ENCODE measurements at places on chromosomes 7 and 10.

- peak; percentile 43 for DNase-seq
Observed at GRCh38 chr10:63819753-63820329, 298.6 kb downstream of the REEP3 start.

GRCh38 chr10:73997461-73997786 lies 492 bp upstream of the VCL start:
- no peak for DNase-seq

GRCh38 chr7:25891591-25891990 lies 260.4 kb upstream of the NFE2L3 start:
- no peak for DNase-seq

DNA sequence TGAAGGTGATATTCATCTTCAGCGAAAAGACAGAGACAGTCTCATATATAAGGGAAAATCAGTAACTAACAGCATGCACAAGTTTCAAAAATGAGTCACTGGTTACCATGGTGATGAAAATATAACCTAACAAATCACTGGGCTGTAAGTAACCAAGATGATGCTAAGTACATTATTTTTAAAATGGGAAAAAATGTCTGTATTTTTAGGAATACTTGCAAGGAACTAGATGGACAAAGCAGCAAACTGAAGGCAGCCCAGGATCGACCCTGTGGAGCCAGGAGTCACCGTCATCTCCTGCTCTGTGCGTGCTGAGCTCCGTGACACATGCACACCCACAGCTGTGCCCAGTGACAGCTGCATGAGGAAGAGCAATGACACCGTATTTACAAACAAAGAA lies 137.3 kb downstream of the ELMO1 start:
- peak; percentile 34 for DNase-seq

- no peak for DNase-seq
Observed at GRCh38 chr10:12586741-12587140, 237.4 kb downstream of the CAMK1D start.

GRCh38 chr10:89836840-89837164 lies 135.4 kb downstream of the KIF20B start:
- no peak for DNase-seq

DNA sequence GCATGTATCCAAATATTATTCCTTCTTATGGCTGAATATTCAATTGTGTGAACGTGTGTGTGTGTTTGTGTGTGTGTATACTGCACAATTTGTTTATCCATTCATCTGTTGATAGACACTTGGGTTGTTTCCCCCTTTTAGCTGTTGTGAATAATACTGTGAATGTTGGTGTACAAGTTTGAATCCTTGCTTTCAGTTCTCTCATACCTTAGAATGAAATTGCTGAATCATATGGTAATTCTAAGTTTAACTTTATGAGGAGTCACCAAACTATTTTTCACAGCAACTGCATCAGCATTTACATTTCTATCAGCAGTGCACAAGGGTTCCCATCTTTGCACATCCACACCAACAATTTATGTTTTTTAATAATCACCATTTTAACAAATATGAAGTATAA lies 86.9 kb upstream of the GATAD1 start:
- DNase-seq = no peak

GRCh38 chr10:103877861-103878260 lies 22.5 kb upstream of the SH3PXD2A start:
- no peak for DNase-seq

GRCh38 chr7:151091431-151091830 lies 5.2 kb downstream of the AGAP3 start:
- no peak for DNase-seq

- DNase-seq = no peak
Observed at GRCh38 chr7:25662841-25663800, 434.8 kb upstream of the NPVF start.

GRCh38 chr7:129689995-129690581 lies 78.6 kb downstream of the NRF1 start:
- no peak for DNase-seq

DNA sequence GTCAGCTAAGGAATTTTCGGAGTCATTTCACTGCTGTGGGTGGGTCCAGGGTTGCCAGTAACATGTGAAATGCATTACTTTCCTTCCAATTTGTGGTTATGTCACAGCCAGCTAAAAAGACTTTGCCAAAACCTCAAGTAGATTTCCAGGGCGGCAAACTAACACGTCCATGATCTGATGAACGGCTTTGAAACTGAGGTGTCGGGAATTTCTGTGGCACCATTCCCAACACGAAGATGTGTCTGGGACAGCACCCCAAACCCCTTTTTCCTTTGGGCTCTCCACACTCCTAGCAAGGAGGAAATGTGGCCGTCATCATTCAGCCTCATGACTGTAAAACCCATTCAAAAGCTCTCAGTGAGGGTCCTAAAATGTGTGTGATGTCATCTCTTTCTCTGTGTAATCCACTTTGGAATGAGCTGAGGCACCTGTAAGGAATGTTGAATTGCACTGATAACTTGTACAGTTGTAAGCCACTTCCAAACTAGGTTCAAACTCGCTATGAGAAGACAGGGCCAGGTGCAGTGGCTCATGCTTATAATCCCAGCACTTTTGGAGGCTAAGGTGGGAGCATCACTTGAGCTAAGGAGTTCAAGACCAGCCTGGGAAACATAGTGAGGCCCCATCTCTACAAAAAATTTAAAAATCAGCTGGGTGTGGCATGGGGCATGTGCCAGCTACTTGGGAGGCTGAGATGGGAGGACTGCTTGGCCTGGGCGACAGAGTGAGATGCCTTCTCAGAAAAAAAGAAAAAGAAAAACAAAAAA lies 146.1 kb upstream of the FRMD4A start:
- no peak for DNase-seq

GRCh38 chr10:3778692-3779157 lies 6.3 kb downstream of the KLF6 start:
- DNase-seq = no peak

GRCh38 chr7:31775556-31775955 lies 88.5 kb downstream of the PPP1R17 start:
- no peak for DNase-seq

GRCh38 chr7:142554560-142555532 lies 194.4 kb upstream of the PRSS1 start:
- DNase-seq = no peak

- DNase-seq = no peak
Observed at GRCh38 chr10:52807803-52808202, 35.2 kb upstream of the MBL2 start.

DNA sequence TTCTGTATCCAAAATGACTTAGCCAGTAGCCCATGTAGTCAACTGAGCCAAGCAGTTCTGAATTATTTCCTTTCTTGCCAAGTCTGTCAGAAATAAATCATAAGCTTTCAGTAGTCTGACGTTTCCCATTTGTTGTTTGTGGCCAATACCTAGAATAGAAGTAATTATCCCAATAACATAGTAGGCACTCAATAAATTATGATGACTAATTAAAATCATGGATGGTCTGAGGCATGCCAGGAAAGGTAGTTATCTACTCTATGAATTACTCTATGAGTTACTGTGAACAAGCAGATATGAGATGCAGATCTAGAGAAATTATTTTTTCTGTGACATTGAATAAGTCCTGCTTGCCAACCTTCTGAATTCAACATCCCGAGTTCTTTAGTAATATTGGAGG lies 2.3 kb downstream of the CABCOCO1 start:
- DNase-seq = no peak

DNA sequence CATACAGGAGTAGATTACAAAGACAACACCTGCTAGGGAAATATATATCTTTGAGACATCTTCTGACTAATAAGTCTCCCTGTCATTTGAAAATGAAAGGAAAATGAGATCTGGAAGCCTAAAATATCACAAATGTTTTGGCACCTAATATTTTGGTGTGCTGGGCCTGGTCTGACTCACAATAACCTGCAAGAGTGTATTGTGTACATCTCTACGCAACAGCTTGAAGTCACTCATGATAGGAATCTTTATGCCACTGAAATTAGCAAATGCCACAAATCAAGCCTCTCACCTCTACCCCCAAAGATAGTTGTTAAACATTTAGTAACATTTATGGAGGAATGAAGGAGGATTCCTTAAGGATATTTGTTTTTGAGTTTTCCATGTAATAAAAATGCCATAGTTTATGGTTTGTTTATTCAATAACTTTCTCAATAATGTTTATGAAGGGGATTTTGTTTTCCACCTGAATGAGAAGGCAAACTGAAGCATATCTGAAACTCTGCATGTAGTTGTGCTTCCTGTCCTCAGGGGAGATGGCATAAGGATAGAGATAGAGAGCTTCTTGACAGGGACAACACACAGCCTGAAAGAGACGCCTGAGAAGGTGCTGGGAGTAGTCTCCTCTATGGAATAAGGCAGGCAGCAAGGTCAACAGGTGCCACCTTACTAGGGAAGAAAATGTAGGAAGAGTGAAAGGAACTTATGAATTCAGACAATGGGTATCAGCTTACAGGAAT lies 197.4 kb downstream of the AHR start:
- DNase-seq = no peak

- DNase-seq = no peak
Observed at GRCh38 chr7:150564006-150564405, 3.2 kb upstream of the GIMAP4 start.

DNA sequence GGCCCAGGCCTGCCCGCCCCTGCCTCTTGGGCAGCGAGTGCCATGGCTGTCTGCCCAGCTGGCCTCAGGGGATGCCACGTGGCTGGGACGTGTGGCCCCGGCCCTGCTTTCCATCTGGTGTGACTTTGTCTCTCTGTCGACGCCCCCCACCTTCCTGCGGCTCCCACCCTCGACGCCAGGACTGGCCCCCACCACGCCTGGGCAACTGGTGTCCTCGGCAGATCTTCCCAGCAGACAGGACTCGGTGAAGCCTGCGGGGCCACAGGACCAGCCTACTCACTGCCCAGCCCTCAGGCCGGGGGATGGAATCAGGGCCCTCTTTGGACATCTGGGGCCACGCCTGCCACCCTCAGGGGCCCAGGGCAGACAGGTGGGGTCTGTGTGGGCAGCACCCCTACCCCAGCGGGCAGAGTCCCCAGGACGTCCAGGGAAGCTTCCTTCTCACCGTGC lies 55.1 kb downstream of the UNCX start:
- DNase-seq = no peak

Data from activated CD4-positive, alpha-beta T cell treated with anti-CD3 and anti-CD28 coated beads, Interleukin-2, amount 50 U/mL, for 48 hours (primary cell).